ENCODE measurements at places on chromosomes 4 and X. TPM values are rescaled to one million over a fixed set of nuclear protein-coding genes. Genes with fewer than 3 reads are reported as not detected.
A peak's percentile ranks its signal among the peaks of the same experiment; 100 is the strongest.

APELA gene
- not detected for polyA plus RNA-seq

C4orf36 gene
- polyA plus RNA-seq = 0.36 TPM

GRCh38 chrX:53481093-53481492 lies 46.9 kb upstream of the HSD17B10 start:
- DNase-seq = peak; percentile 4

- no peak for DNase-seq
These were observed 10.3 kb upstream of the CXCL2 start for GRCh38 chr4:74109116-74109869.

GRCh38 chr4:109248322-109248900 lies 54.0 kb downstream of the COL25A1 start:
- DNase-seq = no peak

DNA sequence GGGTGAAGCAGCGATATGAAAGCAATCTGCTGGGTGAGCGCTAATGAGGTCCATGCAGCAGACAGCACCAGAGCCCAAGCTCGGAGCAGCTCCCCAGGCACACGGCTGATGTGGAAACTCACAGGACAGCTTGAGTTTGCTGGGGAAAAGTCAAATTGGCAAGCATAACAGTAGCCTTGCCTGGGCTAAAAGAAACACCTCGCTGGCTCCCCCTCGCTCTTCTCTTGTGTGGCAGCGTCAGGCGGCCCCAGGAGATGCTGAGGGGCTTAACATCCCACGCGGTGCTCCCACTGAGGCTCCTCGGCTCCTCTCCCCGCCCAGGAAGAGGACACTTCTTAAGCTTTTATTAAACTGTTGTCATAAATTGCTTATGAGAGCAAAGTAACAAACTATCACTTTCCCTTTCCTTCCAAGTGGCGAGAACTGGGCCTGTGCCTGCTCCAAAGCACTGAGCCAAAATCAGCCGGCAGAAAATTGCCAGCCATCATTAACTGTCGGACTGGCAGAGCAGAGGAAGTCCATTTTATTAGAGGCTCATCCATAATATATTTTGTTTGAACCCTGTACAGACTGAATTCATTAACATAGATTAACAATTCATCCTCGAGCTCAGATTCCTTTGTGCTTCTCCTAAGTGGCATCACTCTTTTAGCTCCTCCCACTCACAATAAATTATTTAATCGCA lies 111.4 kb downstream of the TSPAN5 start:
- DNase-seq = no peak

DNA sequence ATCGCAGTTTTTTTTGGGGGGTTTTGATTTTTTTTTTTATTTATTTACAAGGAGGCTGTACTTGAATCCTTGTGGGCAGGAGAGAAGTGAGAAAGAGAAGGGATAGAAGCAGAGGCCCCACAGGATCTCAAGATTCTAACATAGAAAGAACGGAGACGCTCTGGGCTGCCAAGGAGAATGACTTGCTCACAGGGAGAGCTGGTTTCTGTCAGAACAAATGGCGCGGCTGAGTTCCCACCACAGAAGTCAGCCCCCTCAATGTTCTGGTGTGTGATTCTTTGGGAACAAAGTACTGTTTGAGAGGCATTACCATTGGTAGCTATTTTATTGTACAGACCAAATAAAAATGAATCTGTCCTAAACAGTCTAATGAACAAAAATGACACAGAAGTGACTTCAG lies 80.6 kb downstream of the ATXN3L start:
- DNase-seq = no peak

GRCh38 chr4:76622717-76623116 lies 187.7 kb downstream of the SHROOM3 start:
- no peak for DNase-seq

- DNase-seq = no peak
These were observed 254.3 kb upstream of the AGA start for GRCh38 chr4:177696438-177696966.

DNA sequence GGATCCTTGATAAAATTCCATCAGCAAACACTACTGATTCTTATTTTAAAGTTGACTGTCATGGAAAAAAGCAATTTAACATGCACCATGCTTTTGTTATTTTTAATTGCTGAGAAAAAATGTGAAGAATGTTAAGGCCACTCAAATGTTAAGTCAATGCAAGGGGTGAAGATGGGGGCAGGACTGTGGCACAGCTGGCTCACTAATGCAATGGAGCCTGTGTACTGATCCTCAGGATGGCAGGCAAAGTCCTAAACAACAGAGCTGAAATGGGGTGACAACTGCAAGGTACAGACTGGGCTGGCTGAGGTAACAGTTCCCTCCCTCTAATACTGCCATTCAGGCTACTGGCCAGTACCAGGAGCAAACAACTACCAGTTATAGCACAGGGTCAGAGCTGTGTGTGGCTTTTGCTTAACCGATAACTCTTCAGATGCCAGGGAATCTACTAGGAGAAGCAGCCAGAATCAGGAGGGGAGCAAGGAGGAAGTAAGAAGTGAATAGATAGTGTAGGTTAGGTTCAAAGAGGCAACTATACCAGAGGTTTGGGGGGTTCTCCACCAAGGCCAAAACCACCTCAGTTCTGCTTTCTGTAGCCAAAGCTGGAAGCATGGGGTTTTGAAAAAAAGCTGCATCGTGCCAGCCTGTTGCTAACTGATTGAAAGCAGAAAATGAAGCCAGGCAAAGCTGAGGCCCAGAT lies 372.6 kb downstream of the OPHN1 start:
- DNase-seq = no peak

HSD17B13 gene
- 0.63 TPM for polyA plus RNA-seq

FREM3 gene
- polyA plus RNA-seq = not detected

DNA sequence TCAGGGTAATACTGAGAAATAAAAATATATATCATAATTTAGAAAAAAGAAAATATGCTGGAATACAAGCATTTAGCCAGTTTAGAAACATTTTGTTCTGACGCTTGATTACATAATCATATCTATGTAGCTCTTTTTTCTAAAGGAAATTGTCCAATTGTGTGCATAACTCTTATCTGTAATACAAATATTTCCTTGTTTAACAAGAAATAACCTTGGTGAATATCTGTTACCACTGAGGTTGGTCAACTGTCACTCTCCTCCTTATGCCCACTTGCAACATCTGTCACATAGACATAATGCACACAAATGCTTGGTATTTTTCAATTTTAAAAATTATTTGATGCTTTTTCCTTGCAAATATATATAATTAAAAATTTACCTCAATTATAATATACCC lies 609.7 kb downstream of the TLL1 start:
- DNase-seq = no peak

- DNase-seq = no peak
These were observed 156.9 kb downstream of the SLIT2 start for GRCh38 chr4:20408611-20409010.

CXCL11 gene
- not detected for polyA plus RNA-seq

DNA sequence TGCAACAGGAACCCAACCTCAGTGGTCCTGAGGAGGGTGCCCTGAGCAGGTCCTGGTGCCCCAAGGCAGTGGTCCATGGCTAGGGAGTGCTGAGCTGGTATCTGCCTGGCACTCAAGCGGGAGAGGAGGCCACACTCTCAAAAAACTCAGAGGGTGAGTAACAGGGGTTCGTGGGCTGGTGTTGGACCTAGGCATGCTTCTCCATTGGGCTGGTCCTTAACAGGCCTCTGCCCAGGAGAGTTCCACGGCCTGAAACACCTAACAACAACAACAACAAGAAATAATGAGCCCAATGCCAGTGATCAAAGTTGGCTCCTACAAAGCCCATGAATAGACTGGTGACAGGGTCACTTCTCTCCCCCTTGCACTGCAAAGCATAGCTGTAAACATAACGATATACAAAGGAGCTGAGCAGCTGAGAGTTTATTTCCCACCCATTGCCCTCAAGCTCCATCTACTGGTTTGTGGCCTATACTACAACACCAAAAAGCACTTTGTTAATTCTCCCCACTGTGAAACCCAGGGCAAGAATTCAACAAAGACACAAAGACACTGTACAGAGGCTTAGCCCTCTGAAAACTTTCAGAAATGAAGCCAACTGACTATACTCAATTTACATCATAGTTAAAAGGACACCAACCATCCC lies 736.1 kb upstream of the ADGRL3 start:
- no peak for DNase-seq

P2RY8 gene
- 72.3 TPM for polyA plus RNA-seq

MTTP gene
- polyA plus RNA-seq = 0.03 TPM

SOD3 gene
- polyA plus RNA-seq = not detected

GRCh38 chr4:177596035-177596434 lies 153.8 kb upstream of the AGA start:
- DNase-seq = no peak

DUX4 gene
- not detected for polyA plus RNA-seq

ZNF674 gene
- polyA plus RNA-seq = 0.97 TPM

DNA sequence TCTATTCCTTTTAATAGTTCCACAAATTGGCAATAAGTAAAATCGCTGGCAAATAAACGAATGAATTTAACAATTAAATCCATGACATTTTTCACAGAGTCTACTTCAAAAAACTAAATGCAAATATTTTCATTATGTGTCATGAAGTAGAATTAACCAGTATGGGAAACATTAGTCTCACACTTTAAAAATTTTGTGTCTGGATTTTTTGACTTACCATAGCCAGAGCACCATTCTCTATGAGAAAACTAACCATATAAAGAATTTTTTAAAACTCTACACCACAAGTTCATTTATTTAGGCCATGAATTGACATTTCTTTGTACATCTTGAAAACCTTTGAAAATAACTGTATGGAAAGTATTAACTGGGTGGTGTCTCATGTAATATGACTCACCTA lies 41.2 kb downstream of the PRDM5 start:
- DNase-seq = no peak

DNA sequence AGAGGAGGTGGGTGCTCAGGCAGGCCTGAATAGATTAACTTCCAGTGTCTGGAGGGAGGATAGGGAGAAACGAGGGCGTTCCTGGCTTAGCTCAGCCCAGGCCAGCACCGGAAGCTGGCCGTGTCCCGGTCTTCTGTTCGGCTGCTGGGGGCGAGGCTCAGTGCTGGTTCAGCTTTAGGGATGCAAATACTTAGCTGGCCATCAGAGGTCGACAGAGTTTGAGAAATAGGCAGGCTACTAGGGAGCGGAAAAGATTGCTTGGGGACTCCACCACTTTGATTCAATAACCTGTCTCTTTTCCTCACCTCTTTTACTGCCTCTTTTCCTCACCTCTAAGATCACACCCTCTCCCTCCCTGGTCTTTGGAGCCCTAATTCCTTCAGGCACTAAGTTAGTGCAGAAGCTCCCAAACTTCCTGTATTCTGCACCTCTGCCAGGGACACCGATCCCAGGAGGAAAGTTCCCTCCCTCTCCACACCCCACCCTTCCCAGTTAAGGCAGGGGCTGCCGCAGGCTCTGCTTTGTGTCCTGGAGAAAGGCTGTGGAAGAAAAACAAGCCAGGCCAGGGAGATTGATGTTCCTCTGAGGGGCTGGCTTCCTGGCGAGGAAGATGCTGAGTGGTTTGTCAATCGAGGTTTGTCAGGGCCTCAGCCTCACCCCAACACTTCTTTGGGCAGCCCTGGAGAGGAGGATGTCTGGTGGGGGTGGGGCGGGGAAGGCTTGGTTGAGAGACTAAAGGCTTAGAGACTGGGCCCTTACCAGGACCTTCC lies 6.0 kb upstream of the EFNB1 start:
- DNase-seq = no peak

- DNase-seq = no peak
These were observed 32.4 kb upstream of the ARX start for GRCh38 chrX:25048178-25048577.

GPR119 gene
- polyA plus RNA-seq = not detected

HHIP gene
- polyA plus RNA-seq = not detected

TRPC5OS gene
- polyA plus RNA-seq = 0.13 TPM

GRCh38 chr4:36675436-36675835 lies 394.0 kb downstream of the DTHD1 start:
- DNase-seq = no peak

MAGEE2 gene
- polyA plus RNA-seq = not detected

GRCh38 chrX:30819080-30819479 lies 70.0 kb downstream of the TAB3 start:
- DNase-seq = no peak

GRCh38 chrX:45781901-45782553 lies 581.4 kb upstream of the DIPK2B start:
- DNase-seq = no peak

UGT2A1 gene
- not detected for polyA plus RNA-seq

Data from B cell (primary cell).